ENCODE measurements at places on chromosomes 11 and 22.

DNA sequence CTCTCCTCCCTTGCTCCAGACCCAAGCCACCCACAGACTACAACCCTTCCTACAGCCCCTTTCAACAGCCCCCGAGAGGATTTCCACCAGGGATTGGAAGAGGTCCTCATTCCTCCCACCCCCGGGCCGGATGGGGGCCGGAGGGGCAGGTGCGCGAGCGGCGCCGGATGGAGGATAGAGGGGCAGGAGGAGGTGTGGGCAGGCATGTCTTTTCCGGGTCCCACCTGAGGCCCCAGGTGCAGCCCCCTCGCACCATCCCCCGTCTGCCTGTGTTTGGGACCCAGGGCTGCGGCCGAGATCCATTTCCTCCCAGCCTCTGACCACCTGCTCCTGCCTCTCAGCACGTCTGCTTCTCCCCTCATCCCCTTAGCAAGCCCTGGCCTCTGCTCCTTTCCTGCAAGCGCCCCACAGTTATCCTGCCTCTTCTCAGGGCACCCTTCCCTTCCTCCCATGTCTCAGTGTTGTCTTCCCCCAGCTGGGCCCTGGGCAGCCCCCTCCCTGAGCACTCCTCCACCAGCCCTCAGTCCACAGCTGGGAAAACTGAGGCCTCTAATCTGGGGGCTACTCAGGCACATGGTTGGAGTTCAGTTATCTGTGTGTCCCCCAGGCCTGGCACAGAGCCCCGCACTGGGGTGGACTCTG lies 19.3 kb upstream of the CBX7 start:
- DNase-seq, result no peak

DNA sequence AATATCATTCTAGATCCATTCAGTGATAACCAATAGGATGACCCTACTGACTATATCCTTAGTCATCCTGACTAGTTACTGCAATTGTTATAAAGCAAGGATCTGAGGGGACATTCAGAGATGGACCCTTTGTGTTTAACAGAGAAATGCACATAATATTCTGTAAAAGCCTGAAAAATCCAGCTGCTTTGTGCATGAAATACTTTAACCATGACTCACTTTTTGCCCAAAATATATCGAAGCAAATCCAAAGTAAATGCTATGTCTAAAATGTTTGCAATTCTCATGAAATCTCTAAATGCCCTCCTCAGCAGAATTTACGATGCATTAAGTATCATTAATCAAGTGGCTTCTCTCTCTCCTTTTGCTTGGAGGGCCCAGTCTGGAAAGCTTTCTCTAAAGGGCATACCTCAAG lies 178.8 kb upstream of the MTMR2 start:
- no peak for DNase-seq

DNA sequence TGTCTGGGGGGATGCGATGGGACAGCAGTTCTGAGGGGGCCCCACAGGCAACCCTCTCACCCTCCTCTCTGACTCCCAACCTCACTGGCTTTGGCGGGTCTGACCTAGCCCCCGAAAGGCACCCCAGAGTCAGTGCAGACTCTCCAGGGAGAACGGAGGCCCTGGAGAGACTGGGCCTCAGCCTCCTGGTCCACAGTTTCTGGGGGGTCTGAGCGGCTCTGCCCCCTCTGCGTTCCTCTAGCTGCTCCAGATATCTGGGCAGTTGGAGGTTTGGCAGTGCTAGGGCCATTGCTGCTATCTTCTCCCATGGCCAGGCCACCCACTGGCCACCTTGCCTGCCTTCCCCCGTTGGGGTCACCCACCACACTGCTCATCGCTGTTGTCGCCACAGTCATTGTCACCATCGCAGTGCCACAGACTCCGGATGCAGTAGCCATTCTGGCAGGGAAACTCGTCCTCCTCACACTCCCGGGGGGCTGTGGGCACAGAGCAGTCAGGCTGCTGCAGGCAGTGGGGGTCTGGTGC lies 18.8 kb downstream of the LRP4 start:
- DNase-seq, result no peak

DNA sequence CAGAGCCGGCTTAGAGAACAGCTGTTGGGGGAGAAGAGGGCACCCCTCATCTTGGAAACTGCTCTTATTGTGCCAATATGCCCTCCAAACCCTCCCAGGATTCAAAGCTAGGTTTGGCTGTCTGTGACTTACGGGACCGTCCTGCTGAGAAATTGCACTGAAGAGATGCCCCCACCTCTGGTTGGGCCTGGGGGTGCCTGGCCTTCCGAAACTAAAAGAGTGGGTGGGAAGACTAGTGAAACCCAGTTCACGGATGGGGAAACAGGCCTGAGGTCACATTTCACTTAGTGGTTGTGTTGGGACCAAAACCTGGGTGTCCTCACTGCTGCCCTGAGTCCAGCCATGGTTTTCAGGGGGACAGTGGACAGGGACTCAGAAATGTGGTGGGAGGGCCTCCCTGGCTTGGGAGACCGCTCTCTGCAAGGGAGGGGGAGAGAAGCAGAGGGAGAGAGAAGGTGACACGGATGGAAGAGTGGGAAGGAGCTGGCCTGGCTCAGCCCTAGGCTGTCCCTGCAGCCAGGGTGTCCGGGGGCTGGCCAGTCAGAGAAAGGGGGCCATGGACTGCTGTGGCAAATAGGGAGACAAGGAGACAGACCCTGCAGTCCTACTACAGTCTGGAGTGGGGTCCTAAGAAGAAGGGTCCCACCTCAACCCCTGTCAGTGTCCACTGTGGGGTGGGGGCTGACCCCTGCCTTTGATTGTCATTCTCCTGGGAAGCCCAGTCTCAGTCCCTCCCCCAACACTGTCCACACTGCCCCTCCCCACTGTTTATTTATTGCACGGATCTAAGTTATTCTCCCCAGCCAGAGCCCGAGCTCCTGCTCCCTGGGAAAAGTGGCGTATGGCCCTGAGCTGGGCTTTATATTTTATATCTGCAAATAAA lies 13.6 kb downstream of the MAFF start:
- DNase-seq, result no peak

- no peak for DNase-seq
These were observed 42.6 kb upstream of the SMCO4 start for GRCh38 chr11:93585758-93586157.

DNA sequence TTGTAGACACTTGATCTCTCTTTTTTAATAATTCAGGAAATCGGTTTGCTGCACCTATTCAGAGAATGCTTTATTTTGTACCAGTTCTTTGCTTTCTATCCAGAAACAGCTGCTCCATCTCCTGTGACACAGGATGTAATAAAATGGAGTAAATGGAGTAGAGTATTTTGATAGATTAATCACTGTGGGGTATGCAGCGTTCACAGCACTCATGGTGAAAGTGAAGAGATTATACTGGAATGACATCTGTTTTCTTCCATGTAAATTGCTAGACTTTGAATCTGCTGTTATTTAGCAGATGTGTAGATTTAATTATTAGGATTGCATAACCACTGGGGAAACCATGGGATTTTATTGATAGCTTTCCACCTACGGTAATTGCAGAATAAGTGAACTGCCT lies 227.3 kb upstream of the ARHGAP42 start:
- no peak for DNase-seq

DNA sequence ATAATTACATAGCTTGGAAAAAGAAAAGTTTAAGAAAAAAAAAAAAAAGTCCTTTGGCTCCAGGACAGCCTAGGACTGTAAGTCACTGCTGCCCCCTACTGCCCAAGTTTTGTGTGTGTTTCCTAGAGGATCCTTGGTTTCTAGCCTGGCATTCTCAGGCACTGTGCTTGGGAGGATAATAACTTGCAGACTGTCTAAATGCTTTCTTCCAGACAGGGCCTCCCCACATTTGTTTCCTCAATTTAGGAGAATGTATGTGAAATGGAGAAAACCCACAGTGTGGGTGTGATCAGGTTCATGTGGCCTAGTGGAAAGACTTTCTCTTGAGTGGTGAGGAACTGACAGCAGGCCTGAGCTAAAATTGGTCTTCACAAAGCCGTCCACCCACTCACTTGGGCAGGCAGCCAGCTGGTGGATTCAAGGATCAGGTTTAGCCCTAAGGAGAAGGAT lies 191.0 kb downstream of the NAV2 start:
- no peak for DNase-seq

- no peak for DNase-seq
These were observed 9.0 kb downstream of the CLPB start for GRCh38 chr11:72425053-72425980.

GRCh38 chr11:8192896-8193209 lies 24.0 kb upstream of the RIC3 start:
- DNase-seq, result no peak

DNA sequence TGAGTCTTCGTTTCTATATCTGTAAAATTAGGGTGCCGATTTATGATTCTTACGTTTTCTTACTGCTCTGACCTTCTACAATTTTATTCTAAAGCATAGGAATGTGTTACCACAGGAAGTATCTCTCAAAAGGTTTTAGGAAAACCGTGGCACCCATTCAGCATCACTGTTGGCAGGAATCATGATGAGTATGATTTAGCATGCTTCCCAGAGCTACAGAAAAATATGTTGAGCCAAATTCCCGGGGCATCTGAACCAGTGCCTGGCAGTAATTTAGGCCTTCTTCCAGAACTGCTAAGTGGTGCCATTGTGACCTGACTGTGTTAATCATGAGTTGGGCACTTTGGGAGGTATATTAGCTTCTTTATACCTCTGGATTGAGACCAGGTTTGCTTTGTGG lies 605.0 kb upstream of the RAG2 start:
- DNase-seq, result no peak

DNA sequence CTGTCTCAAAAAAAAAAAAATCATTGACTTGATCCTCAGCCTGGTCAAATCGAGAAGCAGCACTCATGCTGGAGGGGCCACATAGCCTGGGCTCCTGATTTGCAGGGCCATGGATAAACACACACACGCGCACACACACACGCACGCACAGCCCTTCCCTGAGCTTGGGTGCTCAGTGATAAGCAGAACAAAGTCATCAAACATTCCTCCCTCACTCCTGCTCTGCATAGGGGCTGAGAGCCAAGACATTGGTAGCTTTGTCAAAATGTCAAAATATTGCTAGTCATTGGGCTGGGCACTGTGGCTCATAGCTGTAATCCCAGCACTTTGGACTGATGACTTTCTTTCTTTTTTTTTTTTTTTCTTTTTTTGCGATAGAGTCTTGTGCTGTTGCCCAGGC lies 34.0 kb upstream of the A4GALT start:
- DNase-seq, result no peak

GRCh38 chr22:16776080-16776479 lies 49.1 kb downstream of the XKR3 start:
- no peak for DNase-seq

DNA sequence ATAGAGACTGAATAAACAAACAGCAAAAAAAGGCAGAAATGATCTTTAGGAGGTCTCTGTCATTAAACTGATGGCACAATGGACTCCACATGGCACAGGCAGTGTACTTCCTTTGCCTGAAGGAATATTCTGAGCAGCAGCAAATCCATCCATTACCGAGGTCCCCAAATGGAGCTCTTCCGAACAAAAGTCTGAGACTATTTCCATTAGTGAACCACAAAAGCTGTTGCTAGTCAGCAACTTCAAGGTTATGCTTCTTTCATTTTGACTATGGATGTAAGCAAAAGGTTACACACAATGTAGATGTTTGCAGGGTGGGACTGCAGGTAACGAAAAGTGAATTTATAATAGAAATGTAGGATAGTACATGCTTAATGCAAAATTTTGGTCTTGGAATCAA lies 14.5 kb downstream of the NARS2 start:
- DNase-seq, result no peak

- DNase-seq, result no peak
These were observed 492.9 kb downstream of the SOX6 start for GRCh38 chr11:15863411-15863810.

GRCh38 chr11:65217441-65218423 lies 36.0 kb downstream of the CAPN1 start:
- DNase-seq, result no peak

DNA sequence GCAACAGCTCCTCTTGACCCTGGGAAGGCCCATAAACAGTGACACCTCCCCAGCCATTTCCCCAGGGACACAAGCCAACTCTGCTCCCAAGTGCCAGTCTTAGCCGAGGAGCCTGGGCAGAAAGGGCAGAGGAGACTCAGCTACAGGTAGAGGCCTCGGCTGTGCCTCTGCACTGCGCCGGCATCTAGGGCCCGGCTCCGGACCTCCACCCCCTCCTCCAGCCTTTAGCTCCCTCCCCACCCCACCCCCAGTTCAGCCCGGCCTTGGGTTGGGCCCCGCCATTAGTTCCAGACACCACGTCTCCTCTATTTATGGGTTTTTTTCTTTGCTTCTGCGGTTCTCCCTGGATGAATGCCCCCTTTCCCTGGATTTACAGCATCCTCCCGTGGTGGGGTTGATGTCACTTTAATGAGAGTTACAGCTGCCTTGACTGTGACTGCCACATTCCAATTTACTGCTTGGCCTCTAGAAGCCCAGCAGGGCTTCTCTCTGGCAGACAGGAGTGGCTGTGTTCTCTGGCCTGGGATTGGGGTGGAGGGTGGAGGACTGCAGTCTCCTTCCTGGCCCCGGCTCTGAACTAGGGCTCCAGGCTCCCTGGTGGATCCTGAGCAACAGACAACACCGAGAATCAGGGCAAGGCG lies 13.5 kb upstream of the OAF start:
- no peak for DNase-seq

GRCh38 chr11:122723576-122723975 lies 68.1 kb downstream of the UBASH3B start:
- DNase-seq, result no peak
